ENCODE measurements at places on chromosomes 6 and 20.

DNA sequence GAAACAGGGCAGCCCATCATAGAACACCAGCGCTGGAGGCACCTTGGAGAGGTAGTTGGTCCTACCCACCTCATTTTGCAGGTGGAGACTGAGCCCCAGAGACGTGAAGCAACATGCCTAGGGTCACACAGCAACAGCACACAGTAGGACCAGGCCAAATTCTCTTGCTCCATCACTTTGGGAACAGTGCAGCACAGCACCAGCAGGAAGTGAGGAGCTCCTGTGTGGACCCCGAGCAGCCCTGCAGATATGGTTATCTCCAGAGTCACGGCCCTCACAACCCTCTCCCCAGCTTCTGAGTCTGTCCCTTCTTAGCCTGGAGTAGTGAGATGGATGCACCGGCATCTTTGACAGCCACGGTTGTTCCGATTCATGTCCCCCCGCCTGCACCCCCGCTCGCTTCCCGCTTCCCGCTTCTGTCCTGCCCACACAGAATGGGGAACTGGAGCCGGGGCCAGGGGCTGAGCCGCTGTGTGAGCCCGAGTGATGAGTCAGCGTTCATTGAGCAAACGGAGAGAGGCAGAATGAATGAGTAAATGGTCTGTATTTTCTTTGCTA, 72.6 kb upstream of the DUSP22 start:
- DNase-seq = no peak

- peak; percentile 27 for DNase-seq
Measured at GRCh38 chr6:148867862-148868261, 121.0 kb downstream of the UST start.

DNA sequence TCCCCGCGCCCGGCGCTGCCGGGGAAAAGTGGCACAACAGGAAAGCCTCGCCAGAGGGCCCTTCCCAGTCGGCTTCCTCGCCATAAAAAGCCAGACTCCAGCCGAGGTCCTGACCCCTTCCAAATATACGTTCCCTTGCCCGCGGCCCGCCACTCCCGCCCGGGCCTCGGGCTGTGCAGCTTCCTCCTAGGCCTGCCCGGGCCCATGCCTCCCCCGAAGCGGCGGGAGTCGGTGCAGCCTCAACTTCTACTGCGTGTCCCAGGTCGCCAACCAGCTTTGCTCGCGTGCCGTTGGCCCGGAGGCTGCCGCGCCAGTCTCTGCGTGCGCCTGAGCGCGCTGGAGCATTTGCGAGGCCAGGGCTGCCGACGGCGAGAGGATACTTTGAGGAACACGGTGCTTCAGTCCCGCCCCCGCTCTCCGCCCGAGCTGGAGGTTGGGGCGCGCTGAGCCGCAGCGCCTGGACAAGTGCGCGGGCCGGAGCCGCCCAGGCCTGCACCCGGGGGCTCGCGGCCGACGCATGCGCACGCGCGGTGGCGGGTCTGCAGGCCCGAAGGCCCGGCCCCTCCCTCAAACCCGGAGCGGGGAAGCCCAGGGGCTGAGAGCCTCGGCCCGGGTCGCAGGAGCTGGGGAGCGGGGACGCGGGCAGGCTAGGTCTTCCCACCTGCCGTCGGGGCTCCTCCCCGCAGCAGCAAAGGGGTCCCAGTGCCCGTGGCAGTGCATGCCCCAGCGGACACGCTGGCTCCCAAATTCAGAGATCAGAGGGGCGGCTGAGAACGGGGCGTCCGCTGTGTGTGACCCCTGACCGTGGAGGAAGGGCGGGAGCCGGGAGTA, 10.2 kb downstream of the FOXC1 start:
- no peak for DNase-seq

- DNase-seq = no peak
Measured at GRCh38 chr6:139370283-139370998, 4.0 kb downstream of the CITED2 start.

GRCh38 chr6:149474108-149474935, 10.5 kb downstream of the ZC3H12D start:
- DNase-seq = no peak

- no peak for DNase-seq
Measured at GRCh38 chr6:21241231-21242130, 352.1 kb upstream of the SOX4 start.

GRCh38 chr6:161110028-161110779, 118.6 kb downstream of the MAP3K4 start:
- DNase-seq = no peak

- no peak for DNase-seq
Measured at GRCh38 chr6:113433335-113433991, 423.7 kb upstream of the MARCKS start.

GRCh38 chr6:156618600-156619205, 158.5 kb upstream of the ARID1B start:
- DNase-seq = no peak

DNA sequence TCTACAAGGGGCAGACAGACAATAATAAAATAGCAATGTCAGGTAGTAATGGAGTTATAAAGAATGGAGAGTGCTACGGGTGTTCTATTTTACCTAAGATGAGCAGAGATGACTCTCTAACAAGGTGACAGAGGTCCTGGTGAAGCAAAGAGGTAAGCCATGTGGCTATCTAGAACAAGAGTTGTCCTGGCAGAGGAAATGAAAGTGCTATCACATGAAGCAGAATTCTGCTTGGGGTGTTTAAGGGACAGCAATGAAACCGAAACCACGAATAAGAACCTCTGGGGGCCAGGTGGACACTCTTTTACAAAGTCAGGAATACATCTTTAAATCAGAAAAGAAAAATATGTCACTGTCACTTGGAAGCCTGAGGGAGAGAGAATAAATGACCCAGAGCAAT, 37.9 kb upstream of the IRAK1BP1 start:
- no peak for DNase-seq

DNA sequence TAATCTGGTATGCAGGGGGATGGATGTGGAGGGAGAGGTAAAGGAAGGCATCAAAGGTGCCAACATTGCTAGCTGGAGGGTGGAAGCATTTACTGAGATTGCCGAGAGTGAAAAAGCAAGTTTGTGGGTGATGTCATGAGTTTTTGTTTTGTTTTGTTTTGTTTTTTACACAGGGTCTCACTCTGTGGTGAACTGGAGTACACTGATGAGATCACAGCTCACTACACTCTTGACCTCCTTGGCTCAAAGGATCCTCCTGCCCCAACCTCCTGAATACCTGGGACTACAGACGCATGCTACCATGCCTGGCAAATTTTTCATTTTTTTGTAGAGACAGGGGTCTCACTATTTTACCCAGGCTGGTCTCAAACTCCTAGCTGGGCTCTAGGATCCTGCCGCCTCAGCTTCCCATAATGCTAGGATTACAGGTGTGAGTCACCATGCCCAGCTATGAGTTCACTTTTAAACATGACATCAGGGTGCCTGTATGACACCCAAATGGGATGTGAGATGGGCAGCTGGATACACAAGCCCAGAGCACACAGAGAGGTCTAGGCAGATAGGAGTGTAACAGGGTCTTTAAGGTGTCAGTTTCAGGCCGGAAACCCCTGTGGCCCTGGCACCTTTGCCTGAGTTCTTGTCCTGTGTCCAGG, 35.1 kb upstream of the HMGA1 start:
- DNase-seq = no peak

GRCh38 chr6:134291156-134291555, 26.8 kb downstream of the SGK1 start:
- DNase-seq = no peak

GRCh38 chr6:44959651-44960050, 368.5 kb upstream of the RUNX2 start:
- DNase-seq = no peak

GRCh38 chr6:139361211-139361610, 13.2 kb downstream of the CITED2 start:
- DNase-seq = no peak

DNA sequence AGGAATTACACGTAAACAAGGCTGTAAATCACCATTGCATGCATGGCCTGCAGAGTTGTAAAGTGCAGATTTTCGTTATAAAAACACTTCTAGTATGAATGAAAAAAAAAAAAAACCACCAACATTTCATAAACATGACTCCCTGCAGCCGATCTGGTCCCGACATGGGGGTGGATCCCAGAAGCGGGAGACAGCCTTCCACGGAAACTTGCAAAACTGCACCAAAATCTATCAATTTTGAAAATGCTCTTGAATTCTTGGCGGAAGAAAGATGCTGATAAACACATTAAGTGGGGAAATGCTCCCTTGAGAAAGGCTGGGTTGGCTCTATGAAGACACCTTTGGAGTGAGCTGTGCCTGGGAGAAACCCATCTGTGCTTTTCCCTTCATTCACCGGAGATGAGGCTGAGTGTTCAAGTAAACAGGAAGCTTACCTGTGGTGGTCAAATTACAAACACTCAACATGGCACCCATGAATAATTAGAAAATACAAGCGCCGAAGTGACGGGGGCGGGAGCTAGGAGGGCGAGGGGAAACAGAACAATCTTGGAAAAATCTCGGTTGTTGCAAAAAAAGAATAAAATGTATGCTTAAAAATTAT, 845 bp upstream of the ANKRD60 start:
- DNase-seq = no peak

- DNase-seq = no peak
Measured at GRCh38 chr6:157556144-157556645, 175.2 kb downstream of the ZDHHC14 start.

DNA sequence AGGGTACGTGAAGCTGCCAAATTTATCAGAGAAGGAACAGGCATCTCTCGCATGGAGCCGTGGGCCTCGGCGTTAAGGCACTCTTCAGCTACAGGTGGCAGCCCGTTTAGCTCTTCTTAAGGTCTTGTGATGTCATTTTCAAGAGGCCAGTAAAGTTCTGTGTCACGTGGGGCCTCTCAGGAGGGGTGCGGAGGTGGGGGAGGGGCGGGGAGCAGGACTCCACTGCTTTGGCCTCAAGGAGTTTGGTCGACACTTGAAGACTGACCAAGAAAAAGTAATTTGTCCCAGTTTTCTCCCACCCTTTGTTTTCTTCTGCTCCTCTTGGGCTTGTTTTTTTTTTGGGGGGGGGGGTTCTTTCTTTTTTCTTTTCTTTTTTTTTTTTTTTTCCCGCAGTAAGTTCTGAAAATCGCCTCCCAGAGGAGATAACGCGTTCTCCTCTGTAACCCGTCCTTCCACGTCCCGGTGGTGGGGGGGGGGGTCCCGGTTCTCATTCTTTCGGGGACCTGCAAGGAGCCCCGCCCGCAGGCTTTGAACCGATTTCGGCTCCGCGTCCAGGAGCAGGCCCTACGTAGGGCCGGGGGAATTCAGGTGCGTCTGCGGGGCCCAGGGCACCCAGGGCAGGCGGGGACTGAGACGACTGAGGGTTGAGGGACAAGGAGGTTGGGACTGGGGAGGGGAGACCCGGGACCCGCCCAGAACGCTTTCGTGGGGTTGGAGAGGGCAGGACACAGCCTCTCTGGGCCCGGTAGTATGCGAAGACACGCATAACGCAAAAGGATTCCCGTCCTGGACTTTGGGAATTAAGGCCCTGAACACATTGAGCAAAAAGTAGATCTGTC, 26.0 kb downstream of the GPX6 start:
- peak; percentile 77 for DNase-seq

DNA sequence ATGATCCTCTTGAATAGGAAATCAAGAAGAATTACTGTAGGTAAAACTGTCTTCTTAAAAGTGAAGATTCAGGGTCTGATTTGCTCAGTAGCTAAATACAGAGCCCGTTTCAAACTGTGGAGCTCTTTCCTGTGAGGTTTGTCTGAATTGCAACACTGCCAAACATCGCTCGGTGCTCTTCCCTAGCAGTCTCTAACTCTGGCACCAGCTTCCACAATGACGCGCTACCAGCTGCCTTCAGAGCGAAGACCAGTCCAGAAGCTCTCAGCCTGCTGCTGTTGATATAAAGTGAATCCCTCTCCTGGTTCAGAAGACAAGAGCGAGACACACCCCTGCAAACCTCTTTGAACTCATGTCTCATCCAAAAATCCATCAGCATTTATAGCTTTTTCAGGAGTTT, 447.0 kb downstream of the LMBRD1 start:
- no peak for DNase-seq

DNA sequence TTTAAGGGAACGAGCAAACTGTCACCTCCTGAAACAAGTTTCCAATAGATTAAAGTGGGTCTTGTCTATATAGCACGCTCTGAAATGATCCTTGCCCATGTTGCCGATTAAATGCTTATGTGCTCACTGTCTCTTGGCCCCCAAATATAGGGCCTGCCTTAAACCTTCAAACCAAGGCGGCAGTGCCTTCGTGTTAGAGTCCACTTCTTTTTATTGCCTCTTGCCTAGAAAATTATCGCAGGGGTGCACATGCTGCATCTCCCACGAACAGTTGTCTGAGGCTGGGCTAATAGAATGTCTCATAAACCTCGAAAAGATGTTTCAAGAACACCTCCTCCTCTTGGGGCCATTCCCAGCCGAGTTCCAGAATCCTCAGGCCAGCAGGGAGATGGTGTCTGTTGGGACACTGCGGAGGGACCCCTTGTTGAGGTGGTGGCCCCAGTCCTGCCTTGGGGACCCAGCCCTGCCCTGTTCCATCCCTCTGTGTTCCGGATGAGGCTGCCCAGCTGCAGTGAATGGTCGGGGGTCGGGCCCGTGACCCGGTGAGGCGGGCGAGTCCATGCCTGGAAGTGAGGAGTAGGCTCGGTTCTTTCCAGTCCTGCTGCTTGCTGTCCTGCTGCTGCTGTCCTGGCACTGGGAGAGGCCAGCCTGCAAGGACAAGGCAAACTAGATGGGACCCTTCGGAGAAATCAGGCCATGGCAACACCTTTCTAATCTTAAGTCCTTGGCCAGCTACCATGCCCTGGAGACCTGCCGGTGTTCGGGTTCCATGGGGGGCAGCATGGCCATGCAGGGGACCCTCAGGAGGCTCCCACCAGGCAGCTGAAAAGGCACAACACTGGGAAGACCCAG, 34.7 kb upstream of the SLCO4A1 start:
- no peak for DNase-seq

- DNase-seq = no peak
Measured at GRCh38 chr20:3247638-3248037, 8.6 kb upstream of the SLC4A11 start.

GRCh38 chr6:71468841-71469700, 180.5 kb downstream of the OGFRL1 start:
- no peak for DNase-seq

DNA sequence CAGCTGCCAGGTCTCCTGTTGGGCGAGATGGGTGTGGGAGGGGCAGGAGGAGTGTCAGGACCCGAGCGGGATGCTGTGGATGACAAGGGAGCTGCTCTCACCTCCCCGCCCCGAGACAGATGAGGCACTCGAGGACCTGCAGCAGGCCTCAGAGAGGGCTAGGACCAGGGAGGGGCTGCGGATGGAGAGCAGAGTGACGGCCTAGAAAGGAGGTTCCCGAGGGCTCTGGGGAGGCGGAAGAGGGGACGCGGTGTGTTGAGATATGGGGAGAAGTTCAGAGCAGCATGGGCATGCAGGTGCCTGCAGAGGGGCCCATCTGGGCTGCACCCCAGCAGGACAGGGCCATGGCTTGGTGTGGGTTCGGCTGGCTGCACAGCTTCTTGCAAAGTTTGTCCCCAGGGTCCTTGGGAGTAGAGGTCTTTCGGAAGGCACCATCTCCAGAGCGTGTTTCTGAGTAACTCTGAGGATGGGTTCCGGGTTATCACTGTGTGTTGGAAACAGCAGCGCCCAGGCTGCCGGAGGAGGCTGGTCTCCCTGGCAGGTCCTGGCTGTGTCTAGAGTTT, 104.6 kb downstream of the PAX1 start:
- DNase-seq = no peak

Data from activated CD4-positive, alpha-beta T cell treated with anti-CD3 and anti-CD28 coated beads, Interleukin-10, Interleukin-2, amounts not matched to agents 100 ng/mL and 50 ng/mL, durations not matched to agents 16 hours and 8 hours (primary cell).